NCI-H510A treated with DMSO at 0.1 percent for 48 hours (cell line): ENCODE measurements at places on chromosomes 12 and 14.

GRCh38 chr14:104816616-104816884, 15.6 kb downstream of the ZBTB42 start:
- no peak for DNase-seq

DNA sequence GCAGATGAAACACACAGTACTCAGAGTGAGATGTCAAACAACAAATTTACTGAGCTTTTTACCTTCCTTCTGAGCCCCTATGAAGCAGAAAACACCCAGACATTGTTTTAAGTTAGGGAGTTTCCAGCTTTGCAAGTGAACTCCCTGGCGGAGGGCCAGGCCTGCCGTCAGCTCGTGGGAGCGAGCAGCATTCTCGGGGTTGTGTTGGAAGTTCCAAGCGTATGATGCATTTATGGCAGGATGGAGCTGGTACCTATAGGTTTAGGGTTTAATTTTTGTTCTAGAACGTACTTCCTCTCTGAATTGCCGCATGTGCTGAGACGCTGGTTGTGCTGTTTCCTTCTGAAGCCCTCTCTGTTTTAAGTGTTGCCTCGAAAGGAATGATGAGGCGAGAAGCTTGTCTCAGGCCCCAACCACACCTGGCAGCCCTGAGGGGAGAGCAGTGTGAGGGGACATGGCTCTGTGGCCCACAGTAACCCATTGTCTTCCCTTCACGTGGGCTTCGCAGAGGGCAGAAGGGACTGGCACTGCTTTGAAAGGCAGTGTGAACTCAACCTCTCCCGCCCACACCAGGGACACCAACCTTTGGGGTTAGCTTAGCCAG, 76.6 kb downstream of the SSPN start:
- no peak for DNase-seq

- DNase-seq = no peak
These were observed 181.9 kb downstream of the PRKCH start for GRCh38 chr14:61503167-61503801.

- DNase-seq = no peak
These were observed 4.8 kb upstream of the NINJ2 start for GRCh38 chr12:668090-668481.

GRCh38 chr12:39441189-39441962, 1.5 kb downstream of the KIF21A start:
- no peak for DNase-seq

GRCh38 chr14:92584220-92584619, 70.6 kb downstream of the RIN3 start:
- DNase-seq = no peak

DNA sequence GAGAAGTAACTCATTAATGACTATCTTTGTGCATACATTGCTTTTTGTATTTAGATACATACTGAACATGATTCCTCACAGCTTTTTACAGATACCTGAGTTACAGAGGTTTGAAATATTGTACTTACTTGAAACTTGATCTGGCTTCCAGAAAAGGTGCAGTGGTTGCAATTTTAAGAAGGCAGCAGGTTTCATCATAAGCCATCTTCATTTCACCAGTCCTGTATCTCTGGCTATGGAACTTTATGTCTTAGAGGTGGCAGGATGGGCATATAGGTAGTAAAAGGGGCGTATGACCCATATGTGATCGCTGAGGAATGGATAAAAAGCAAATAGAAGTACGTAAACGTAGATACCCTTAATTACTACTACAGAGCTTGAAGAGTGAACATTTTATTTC, 13.7 kb downstream of the ZBTB1 start:
- DNase-seq = peak; percentile 21

DNA sequence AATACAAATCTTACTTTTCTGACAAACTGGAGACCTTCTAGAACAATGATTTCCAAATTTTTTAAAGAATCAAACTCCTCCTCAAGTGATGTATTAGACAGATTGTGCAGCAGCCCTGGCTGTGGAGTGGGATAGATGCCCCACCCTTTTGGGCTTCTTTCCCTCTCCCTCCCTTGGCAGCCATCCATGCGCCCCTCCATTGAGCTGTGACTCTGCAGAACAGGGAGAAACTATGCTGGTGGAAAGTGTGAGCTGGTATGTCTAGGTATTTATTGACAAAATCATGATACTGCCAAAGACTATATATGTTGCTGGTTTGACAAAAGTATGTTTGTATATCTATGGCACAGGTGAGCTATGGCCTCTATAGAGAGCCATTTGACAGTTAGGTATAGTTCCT, 138.5 kb downstream of the KTN1 start:
- no peak for DNase-seq

DNA sequence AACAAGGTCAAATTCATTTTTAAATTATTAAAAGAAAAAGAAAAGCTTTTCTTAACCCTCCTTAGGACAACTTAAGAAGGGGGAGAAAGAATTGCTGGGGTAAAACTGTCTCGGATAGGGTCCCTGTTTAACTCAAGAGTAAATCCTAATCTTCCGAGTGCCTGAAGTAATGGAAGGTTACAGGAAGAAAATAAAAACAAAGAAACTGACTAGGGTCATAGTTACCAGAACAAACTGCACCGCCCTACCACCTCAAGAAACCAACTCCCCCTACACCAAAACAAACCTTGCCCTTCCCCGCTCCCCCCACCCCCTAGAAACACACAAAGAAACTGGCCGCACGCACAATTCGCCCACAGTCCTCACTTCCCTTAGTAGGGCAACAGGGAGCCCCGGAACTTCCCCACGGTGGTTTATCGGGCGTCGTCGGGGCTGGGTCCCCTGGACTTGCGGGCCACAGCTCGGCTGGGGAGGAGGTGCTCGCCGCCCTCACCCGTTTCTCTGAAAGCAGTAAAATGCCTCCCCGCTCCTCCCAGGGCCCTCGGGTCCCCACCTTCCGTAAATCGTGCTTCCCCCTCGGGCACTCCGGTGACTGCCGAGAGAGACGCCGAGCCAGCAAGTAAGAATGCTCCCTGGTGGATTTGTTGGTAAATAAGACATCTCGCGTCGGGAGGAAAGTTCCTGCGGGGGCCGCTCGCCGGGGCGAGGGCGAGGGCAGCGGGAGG, 2.4 kb downstream of the SINHCAF start:
- no peak for DNase-seq

- DNase-seq = no peak
These were observed 4.3 kb downstream of the KHNYN start for GRCh38 chr14:24434036-24434435.

GRCh38 chr12:103387385-103387784, 108.4 kb downstream of the C12orf42 start:
- peak; percentile 94 for DNase-seq

DNA sequence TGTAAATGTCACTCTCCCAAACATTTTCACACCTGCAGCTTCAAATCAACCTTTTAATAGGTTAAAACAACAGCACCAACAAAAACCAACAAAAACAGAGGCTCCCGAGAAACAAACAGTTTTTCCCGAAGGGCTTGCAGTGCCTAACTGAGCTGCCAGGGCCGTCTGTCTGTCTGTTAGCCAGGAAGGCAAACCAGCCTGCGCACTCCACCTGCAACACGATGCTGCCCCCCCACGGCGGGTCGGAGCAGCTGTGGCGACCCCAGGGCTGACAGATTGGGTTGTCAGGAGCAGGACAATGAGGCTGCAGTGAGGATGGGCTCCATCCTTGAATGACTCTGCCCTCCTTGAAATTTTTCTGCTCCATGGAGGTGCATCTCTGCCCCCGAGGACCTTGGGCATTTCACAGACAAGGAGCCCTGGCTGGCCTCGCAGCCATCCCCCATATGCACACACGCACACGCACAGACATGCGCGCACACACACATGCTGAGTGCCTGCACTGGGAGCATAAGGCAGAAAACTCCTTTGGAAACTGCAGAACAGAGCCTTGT, 2.6 kb downstream of the RTL1 start:
- peak; percentile 86 for DNase-seq

DNA sequence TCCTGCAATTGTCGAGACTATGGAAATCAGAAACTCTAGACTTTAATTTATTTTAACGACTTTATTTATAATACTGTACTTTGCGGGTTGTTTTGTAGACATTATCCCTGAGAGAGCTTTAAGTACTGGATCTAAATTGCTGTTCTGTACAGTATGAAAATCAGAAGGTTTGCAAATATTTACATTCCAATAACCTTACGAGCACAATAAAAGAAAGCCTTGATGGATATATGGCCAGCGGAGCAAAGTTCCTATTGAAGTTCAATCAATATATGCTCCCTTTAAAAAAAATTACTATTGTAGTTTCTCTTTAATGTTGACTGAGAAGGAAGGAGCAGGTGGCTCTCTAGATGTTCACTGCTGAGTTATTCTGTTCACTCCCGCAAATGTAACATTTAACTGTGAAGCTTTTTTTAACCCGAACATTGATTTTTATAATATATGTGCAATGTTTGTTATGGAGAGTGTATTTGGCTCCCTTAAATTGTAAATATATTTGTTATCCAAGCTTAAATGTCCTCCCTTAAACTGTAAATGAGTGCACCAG, 235.3 kb downstream of the PLCZ1 start:
- DNase-seq = peak; percentile 44

GRCh38 chr12:108447168-108447832, 67.8 kb upstream of the FICD start:
- DNase-seq = no peak

DNA sequence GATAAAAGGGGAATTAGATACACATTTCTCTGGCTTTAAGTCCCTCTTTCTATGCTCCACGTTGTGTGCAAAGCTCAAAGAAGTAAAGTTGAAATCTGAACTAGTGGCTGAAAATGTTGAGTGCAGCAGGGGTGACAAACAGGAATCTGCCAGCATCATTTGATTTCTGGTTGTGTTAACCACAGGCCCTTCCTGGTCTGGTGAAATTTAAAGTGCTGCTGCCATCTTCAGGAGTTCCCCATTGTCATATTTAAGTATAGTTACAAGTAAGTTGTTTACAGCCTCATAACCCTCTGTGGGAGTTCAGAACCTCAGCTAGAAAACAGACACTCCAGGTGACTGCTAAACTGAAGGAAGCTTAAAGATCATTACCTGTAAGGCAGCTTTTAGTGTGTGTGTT, 90.9 kb upstream of the CCDC196 start:
- peak; percentile 2 for DNase-seq

- DNase-seq = no peak
These were observed 24.2 kb upstream of the YAF2 start for GRCh38 chr12:42262271-42262670.

GRCh38 chr14:60648934-60649874, at the start of gene SIX1:
TSS of gene SIX1 (minus strand) at chr14:60649477. CDS start at chr14:60649189, 288 bp downstream.
- peak; percentile 89 for DNase-seq

GRCh38 chr12:89319122-89319521, 33.2 kb downstream of the DUSP6 start:
- DNase-seq = no peak

- no peak for DNase-seq
These were observed 190.6 kb downstream of the TMX1 start for GRCh38 chr14:51430633-51431032.

DNA sequence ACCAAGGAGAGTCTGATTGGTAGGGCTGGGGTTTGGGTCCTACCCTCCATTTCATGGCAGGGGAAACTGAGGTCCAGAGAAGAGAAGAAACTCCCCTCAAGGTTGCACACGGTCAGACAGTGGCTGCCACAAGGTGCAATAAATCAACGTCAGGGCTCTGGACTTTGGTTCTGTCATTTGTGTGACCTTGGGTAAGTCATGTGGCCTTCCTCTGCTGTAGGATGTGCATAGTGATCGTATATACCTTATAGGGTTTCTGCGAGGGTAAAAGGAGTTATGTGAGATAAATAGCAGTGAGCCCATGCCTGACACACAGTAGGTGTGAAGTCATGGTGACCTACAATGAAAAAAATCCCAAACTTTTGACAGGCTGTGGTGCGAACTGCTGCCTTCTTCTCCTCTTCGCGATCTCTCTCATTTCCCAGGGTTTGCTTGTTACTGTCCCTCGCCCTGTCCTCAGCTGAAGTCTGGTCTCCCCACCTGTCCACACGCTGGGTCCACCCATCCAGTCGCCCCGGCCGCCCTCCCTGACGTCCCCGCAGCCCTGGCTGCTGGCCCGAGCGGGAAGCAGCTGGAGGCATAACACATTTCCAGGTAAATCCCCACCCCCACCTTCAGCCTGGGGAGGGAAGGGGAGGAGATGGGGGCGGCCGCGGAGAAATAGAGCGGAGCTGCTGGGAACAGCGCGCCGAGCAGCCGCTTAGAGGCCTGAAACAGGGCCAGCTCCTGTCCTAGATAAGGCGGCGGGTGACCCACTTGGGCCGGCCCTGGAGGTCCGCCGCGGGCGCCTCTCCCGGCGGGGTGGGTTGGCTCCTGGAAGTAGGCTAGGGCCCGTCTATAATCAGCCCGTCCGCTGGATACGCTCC, 1.8 kb upstream of the FAM222A start:
- no peak for DNase-seq

DNA sequence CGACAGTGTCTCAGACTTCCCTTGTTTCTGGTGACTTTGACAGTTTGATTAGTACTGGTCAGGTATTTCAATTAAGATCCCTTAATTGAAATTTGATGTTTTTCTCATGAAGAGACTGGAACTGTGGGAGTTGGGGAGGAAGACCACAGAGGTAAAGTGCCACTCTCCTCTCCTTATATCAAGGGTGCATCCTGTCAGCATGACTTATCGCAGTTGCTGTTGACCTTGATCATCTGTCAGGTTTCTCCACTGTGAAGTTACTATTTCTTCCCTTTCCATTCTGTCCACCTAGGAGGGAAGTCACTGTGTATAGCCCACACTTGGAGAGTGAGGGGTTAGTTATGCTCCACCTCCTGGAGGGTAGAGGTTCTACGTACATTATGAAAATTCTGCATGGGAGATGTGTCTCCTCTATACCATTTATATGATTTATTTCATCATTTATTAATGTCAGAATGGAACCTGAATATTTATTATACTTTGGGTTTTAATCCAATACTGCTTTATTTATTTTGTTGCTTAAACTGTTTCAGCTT, 40.3 kb upstream of the SMOC1 start:
- DNase-seq = no peak
